Testis (tissue), 5 donors: ENCODE measurements at places on chromosomes 1 and 21. TPM values are rescaled to one million over a fixed set of nuclear protein-coding genes. Genes with fewer than 3 reads are reported as not detected.

CELA2B gene
- 2.7 TPM for polyA plus RNA-seq

HHIPL2 gene
- 16.2 TPM for polyA plus RNA-seq

CHD5 gene
- polyA plus RNA-seq: 67.5 TPM

SELENBP1 gene
- polyA plus RNA-seq: 31.8 TPM

DNA sequence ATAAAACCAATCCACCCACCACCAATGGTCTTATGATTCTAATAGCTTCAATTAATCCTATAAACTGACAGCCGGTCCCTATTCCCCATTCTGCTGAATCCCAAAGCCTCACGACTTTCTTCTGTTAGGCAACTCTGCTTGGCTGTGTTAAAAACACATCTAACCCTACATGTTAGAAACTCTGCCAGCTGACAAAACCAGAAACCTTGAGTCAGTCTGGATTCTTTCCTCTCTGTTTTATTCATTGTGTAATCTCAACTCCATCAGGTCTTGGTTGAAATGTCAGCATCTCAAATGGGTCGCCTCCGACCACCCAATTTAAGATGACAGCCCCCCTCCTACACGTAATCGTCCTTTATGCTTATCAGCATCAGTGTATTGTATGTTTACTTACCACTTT, 312.1 kb downstream of the DISC1 start:
- no peak for DNase-seq

- no peak for DNase-seq
Observed at GRCh38 chr1:119449971-119450370, 35.0 kb downstream of the HSD3B2 start.

GRCh38 chr1:111480674-111481073, 6.9 kb downstream of the C1orf162 start:
- DNase-seq: no peak

DNA sequence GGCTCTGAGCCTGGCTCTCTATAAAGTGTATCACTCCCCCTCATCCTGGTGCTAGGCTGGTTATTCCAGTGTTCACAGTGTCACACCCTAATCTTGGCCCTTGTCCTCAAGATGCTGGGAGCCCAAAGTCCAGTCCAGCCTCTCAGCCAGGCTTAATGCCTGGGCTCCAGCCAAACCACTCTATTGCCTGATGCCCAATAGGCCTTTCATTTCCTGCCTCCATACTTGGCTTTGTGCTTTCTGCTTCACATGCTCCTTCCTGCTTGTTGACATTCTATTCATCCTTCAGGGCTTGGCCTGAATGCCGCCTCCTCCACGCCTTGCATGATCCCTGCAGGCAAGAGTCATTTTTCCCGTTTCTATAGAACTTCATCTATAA, 1.7 kb downstream of the KLHDC8A start:
- no peak for DNase-seq

DNA sequence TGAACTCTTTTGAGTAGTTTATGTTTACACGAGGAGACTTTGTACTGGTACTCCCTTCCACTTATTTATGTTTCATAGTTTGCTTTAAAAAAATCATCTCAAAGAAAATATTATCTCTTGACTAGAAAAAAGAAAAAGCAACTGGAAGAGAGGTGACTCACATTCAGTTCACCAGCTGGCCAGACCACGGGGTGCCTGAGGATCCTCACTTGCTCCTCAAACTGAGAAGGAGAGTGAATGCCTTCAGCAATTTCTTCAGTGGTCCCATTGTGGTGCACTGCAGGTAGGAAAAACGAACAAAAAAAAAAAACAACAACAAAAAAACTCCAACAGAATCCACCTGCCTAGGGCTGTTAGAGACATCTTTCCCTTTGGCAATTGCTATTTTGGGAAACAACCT, 102.9 kb downstream of the PTPRC start:
- DNase-seq: no peak
